ENCODE measurements at places on chromosomes 5 and 9.

- DNase-seq = no peak
Observed at GRCh38 chr9:123423311-123423640, 67.3 kb downstream of the CRB2 start.

DNA sequence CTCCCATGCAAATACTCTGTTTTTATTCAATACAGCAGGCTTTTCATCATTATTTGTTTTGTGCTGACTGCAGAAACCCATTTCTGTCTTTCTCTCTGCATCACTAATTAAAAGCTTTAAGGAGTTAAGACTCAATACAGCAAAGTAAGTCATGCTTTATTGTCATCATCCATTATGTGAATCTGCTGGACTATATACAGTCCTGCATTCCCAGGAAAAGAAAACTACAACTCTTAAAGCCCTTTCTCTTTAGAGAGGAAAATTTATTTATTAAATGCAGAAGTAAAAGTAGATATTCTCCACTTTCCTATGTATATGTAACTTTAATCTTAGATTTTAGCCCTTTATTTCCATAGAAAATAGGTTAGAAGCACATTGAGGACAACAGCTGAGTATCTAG is 706.6 kb upstream of the RGMB start:
- no peak for DNase-seq

DNA sequence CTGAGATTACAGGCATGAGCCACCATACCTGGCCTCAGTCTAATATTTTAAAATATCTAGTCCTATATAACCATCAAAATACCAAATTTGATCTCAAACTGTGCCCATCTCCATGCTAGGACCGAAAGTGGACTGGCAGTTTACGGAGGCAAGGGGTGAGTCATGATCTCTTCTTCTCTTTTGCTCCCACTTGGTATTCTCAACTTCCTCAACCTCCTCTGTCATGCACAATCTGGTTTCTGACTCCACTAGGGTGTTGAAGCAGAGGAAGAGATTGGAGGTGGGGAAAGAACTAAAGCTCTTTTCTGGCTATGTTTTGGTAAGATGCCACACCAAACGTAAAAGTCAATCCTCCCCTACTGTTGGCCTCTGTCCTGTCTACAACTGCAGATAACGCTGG is 55.9 kb upstream of the CEMIP2 start:
- no peak for DNase-seq

- DNase-seq = no peak
Observed at GRCh38 chr9:90044263-90044662, 439.5 kb downstream of the GADD45G start.
